ENCODE measurements at places on chromosomes 5 and 9.

DNA sequence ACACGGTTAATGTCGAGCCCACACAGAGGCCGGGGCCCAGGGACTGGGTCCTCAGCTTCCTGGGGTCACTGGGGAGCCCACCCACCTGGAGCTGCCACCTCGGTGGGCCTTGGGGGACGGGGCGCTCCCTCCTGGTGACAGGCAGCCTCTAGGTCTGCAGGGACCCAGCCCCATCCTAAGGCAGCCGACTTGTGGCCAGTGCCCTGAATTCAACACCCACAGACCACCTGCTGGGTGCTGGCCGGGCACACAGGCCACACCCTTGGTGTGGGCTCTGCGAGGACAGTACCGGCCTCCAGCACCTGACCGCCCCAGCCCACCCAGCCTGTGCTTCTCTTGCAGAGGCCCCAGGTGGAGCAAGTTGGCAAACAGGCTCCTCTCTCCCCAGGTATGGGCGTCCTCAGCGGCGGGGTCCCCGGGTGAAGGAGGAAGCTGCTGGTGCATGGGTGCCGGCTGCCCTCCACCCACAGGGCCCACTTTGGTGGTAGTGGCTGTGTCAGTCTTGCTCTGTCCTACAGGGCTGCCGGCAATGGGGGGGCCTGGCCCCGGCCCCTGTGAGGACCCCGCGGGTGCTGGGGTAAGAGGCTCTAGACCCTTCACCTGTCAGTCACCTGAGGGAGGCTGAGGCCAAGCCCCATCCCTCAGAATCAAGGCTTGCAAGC is 8.3 kb downstream of the ENTPD8 start:
- no peak for DNase-seq

- no peak for DNase-seq
Observed at GRCh38 chr5:9775339-9775738, 145.2 kb upstream of the TAS2R1 start.

DNA sequence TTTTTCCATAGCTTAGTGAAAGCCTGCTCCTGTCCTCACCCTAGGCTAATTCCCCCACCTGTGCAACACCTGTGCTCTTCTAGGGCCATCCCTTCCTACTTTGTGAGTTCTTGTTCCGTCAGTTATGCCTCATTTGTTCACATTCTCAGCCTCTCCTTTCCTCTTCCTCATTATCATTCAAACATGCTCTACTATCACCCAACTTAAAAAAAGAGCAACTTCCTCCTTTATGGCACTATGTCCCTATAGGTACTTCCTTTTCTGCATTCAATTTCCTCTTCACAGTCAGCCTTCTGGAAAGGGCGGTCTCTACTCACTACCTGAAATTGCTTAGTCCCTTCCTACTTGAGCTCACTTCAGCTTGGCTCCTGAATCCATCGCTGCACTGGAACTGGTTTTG is 111.8 kb upstream of the LHFPL2 start:
- DNase-seq: no peak

- DNase-seq: no peak
Observed at GRCh38 chr5:39079147-39079546, 4.9 kb upstream of the RICTOR start.

GRCh38 chr9:8533681-8534080 is 734.1 kb upstream of the DMAC1 start:
- no peak for DNase-seq

- no peak for DNase-seq
Observed at GRCh38 chr5:10253390-10253789, 3.3 kb downstream of the CCT5 start.

GRCh38 chr9:128361296-128361985 is 9.7 kb upstream of the URM1 start:
- no peak for DNase-seq

- no peak for DNase-seq
Observed at GRCh38 chr5:55437859-55438206, 96.9 kb downstream of the PLPP1 start.

- no peak for DNase-seq
Observed at GRCh38 chr9:2984491-2984890, 140.6 kb upstream of the PUM3 start.

GRCh38 chr9:70013598-70014196 is 30.0 kb upstream of the MAMDC2 start:
- DNase-seq: no peak

GRCh38 chr5:98004463-98004862 is 769.0 kb upstream of the RGMB start:
- no peak for DNase-seq

- DNase-seq: no peak
Observed at GRCh38 chr5:154627698-154628678, 127.2 kb upstream of the LARP1 start.

DNA sequence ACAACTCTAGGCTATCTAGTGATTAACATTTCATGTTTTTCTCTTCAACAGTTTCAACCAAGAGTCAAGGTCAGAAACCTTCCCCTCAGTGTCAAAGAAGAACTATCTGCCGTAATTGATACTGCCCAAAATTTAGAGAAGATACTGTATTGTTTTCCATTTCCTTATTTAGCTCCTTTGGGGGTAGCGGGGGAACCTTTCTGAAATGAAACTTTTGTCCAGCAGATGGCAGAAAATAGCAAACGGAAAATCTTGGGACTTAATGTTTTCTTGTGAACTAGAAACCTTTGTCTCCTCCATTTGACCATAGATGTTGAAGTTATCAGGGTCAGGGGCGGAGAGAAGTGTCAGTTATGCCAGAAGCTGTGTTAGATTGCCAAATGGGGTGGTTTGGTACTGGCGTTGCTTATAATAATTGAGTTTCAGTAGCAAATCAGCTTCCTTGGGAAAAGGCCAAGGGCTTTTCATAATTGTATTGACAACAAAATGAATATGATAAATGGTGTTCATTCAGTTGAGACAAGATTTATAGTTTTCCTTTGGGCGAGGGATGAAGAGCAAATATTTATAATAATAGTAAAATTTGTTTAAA is 101.7 kb upstream of the TLX3 start:
- DNase-seq: no peak

DNA sequence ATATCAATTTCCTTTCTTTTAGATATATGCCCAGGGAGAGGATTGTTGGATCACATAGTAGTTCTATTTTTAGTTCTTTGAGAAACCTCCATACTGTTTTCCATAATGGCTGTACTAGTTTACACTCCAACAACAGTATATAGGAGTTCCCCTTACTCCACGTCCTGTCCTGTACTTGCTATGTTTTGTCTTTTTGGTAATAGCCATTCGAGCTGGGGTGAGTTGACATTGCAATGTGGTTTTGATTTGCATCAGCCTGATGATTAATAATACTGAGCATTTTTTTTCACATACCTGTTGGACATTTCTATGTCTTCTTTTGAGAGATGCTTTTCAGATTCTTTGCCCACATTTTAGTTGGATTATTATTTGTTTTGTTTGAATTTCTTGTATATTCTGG is 445.9 kb downstream of the NTRK2 start:
- DNase-seq: no peak

GRCh38 chr9:95696701-95697100 is 178.8 kb upstream of the ERCC6L2 start:
- DNase-seq: no peak

GRCh38 chr9:91302831-91303230 is 58.9 kb downstream of the AUH start:
- no peak for DNase-seq

DNA sequence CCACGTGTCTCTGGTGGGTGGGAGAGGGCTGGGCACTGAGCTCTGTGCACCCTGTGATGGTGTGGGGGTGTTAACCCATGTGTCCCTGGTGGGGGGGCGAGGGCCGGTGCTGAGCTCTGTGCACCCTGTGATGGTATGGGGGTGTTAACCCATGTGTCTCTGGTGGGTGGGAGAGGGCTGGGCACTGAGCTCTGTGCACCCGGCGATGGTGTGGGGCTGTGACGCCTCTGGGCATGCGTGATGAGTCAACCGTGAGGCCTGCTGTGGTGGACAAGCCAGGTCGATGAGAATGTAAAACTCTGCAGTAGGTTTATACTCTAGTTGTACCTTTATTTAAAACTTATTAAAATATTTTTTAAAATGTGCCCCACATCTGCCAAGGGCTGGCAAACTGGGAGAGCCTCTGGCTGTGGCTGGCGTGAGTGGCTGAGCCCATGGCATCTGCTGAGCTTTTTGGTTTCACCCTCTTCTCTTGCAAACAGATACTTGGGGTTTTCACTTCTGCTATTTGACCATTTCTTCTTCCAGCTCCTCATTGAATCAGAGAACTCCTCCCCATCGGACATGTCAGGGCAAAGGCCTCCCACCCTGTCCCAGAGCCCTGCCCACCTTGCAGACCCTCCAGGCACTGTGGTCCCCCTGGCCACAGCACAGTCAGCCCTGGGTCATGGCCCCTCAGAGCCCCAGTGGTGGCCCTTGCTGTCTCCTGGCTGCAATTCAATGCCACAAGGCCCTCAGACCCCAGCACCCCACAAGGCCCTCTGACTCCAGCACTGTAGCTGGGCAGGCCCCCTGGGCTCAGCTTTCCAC is 18.5 kb upstream of the EXOC3 start:
- no peak for DNase-seq

- no peak for DNase-seq
Observed at GRCh38 chr5:72281764-72282499, 38.1 kb downstream of the MRPS27 start.

DNA sequence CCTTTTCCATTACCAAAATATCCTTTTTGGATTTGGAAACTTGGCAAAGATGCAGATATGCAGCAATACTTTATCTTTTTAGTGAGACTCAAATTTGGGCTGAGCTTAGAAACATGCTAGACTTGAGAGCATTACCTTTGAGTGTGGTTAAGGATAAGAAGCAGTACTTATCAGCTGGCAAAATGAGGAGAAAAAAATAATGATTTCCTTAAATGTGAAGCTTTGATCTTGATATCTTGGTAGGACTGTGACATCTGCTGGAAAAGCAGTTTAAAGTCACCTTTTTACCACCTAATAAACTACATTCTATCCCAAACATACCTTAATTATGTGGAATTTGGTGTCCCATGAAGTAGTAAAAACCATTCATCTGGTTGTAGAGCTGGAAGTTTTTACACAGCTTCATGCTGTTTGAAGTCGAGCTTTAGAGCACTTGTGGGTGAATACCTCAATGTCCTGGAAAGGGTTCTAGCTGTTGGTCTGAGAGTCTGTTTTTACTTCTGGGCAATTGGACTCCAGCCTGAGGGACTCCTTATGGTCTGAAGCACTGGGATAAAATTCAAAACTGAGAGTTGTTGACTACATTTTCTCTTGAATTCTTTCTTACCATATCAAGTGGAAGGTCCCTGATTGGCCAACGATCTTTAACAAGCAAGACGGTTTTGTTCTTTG is 53.4 kb downstream of the LRRC70 start:
- no peak for DNase-seq

DNA sequence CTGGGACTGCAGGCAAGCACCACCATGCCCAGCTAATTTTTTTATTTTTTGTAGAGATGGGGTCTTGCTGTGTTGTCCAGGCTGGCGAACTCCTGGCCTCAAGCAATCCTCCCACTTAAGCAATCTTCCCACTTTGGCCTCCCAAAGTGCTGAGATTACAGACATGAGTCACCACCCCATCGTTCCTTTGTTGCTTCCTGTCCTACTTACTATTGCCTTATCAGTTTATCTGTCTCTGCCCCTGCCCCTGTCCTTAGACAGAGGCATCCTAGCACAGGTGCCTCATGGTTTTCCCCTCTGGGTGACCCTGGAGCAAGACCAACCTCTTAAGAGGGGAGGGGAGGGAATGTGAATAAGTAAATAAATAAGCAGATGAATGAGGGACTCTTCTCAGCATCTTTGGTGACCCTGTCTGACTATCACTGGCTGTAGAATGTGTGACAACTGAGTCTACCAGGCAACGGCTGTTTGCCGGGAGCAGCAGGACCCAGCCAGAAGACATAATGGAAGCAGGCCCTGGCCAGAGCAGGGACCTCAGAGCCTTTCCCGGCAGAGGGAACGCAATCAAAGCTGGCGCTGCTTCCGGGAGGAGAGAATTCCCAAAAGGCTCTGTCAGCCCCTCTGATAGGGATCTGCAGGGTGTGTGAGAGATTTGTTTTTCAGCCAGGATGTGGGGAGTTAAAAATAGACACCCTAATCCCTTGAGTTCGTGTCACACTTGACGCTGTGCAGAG is 43.8 kb upstream of the DAB2IP start:
- no peak for DNase-seq

- DNase-seq: no peak
Observed at GRCh38 chr9:89400403-89401116, 82.3 kb downstream of the SECISBP2 start.

GRCh38 chr9:111759762-111760639 is 34.7 kb downstream of the SHOC1 start:
- no peak for DNase-seq

- DNase-seq: no peak
Observed at GRCh38 chr9:112677040-112677439, 40.9 kb downstream of the INIP start.

DNA sequence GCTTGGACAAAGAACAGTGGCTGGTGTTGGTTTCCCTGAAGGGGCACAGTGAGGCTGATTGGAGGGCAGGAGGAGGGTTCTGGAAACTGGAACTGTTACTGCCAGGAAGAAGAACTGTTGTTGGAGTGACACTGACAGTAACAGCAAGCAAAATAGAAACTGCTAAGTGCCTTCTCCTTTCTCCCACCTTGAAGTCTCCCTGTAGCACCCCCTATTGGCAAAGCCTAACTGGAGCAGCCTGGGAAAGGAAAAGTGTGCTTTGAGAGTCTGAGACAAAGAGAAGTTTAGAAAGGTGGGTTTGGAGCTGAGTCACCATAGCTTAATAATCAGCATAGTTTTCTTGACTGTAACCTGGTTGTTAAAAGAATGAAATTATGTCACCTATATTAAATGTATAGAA is 2.5 kb upstream of the TMEM174 start:
- DNase-seq: no peak

DNA sequence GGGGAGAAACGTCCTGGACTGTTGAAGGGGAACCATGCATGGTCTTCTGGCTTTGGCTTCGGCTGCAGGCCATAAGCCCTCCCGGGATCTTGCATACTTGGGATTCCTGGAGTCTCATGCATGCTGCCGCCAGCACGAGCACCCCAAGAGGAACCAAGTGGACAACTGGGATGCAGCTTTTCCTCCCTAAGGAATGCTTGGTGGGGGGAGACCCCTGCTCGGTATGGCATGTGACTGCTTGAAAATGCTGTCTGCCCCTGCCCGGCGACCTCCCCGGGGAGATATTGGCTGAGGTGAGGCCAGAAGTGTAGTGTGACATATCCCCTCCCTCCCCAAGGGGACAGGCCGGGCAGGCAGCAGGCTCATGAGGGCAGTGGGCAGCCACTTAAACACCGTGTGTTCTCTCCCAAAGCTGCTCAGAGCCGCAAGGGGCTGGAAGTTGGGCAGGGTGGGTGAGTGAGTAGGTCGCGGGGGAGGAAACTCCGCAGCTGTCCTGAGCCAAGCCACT is 15.7 kb downstream of the TMEM171 start:
- no peak for DNase-seq

GRCh38 chr9:700365-701282 is 140.9 kb upstream of the DMRT1 start:
- DNase-seq: no peak

DNA sequence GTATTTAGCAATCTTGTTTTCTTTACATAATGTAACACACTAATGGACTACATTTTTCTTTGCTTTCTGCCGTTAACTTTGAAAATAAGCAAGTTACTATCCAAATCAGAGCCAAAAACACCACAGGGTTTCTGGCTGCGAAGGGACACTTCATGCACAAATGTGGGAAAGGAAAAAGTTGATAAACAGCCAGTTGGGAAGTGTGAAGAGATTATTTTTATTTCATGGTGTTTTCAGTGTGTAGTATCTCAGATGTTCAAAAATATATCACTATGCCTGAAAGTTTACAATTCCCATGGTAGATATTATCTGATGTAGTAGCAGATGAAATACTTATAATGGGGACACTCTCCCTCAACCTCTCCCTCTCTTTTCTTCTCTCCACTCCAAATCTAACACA is 135.3 kb downstream of the CETN3 start:
- DNase-seq: no peak

Data from stimulated activated CD8-positive, alpha-beta memory T cell treated with anti-CD3 and anti-CD28 coated beads, Interleukin-15, amount 100 ng/mL, for 24 hours (primary cell).